ENCODE measurements at places on chromosomes 12 and 14. TPM values are rescaled to one million over a fixed set of nuclear protein-coding genes. Genes with fewer than 3 reads are reported as not detected.

- no peak for DNase-seq
Measured at GRCh38 chr12:32820376-32820931, 64.8 kb upstream of the YARS2 start.

- DNase-seq: peak; percentile 28
Measured at GRCh38 chr12:15540469-15540872, 218.2 kb downstream of the PTPRO start.

- no peak for DNase-seq
Measured at GRCh38 chr12:17015501-17015900, 409.5 kb upstream of the LMO3 start.

DNA sequence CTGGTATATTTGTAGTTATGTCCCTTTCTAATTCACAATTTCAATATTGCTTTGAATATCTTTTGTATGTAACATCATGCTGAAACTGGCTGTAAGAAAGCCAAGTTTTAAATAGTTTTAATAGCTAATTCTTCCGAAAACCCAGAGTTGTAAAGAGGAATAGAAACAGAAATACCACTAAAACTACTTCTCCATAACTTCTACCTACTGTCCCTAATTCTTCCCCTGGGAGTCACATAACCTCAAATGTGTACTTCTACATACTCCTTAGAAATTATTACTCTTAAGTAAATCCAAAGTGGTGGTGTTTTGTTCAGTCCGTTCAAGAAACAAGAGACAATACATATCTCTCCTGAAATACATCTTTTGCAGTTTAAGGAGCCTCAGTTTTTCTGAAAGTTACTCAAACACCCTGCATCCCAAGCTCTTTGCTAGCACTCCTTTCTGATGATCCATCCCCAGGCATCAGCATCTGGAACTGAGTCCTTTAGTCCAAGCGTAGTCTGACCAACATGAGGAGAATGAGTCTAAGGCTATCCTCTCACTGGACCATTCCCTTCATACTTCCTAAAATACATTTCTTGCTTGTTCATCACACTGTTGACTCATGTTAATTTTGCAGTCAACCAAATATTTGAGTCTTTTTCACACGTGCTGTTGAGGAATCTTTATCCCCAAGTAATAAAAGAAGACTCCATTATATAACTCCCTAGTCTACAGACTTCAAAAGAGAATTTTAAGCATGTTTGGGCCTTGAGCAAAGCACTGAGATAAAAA is 214.3 kb upstream of the NUDT4 start:
- no peak for DNase-seq

GRCh38 chr12:95988506-95989275 is 7.5 kb downstream of the HAL start:
- DNase-seq: no peak

GRCh38 chr14:105161964-105162668 is 6.5 kb downstream of the JAG2 start:
- no peak for DNase-seq

DNA sequence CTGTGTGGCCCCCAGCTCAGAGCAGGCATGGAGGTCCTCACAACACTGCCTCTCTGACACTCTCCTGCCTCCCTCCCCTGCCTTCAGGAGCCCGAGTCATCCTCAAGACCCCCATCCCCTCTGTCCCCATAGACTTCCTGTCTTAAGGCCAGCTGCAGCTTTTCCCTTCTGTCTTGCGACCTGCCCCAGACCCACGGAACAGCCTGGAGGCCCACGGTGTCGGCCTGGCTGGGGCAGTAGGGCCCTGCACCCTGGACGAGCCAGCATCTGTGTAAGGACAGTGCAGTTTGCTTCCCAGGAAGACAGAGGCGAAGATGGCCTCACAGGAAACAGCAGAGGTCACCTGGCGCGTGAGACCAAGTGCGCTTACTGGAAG is 9.7 kb downstream of the TEDC1 start:
- DNase-seq: no peak

DNA sequence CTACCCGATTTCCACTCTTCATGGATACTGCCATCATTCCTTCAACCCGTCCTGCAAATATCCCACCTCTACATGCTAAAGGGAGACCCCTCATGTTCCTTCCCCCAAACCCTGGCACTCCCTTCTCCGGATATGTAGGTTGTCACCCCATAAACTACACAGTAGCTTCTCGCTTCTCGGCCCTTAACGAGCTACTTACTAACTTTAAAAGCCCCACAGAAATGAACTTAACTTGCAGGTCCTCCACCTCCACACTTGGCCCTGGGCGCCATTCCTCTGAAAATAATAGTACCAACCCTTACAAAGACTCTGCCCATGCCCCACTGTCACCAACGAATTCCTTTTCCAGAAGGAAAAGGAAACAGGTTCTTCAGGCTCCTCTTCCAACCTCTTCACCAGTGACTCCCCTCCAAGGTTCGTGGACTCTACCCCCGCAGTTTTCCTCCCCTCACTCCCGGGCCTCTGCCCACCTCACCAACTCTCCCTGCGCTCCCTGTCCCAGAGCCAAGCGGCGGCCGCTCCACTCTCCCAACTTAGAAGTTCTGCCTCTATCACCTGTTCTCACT is 1.2 kb downstream of the SPPL3 start:
- no peak for DNase-seq

DNA sequence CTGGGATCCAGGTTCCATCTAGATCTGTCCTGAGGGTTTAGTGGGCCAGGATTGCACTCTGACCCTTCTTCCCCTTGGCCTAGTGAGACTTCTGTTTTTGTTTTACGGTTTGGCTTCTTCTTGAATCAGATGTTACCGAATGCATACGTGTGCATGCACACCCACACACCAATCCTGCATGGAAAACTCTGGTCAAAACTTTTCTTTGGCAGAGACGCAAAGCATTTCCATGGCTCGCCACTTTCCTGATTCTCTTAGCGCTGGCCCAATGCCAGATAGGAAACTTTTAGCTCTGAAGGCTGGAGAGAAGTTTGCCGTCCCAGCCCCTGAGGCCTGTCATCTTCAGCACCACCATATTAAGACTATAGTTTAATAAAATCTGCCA is 67.4 kb upstream of the ACTN1 start:
- DNase-seq: no peak

- DNase-seq: peak; percentile 92
Measured at GRCh38 chr12:131860472-131861260, 32.5 kb downstream of the MMP17 start.

GRCh38 chr12:112386726-112387125 is 4.5 kb upstream of the HECTD4 start:
- no peak for DNase-seq

- no peak for DNase-seq
Measured at GRCh38 chr12:31369712-31370521, 44.0 kb upstream of the SINHCAF start.

DNA sequence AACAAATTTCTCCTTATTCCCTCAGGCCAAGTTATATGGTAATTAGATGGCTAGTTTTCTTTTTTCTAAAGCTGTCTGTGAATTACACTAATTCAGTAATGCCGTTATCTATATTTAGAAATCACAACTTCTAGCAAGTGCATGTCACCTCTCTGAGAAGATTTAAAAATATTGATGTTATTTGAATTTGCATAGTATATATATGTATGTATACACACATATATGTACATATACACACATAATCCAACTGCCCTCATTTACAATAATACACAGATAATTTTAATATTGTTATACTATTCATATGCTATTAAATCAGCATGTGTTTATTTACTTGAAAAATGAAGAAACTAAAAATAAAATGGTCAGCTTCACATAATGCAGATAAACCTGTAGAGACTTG is 563.9 kb downstream of the SLC16A7 start:
- no peak for DNase-seq

PIWIL1 gene
- total RNA-seq: not detected

MYO1A gene
- total RNA-seq: not detected

KLHDC2 gene
- total RNA-seq: 58.5 TPM

MYF5 gene
- not detected for total RNA-seq

ABCC9 gene
- total RNA-seq: under 0.01 TPM

C12orf50 gene
- total RNA-seq: not detected

ANG gene
- total RNA-seq: 6.3 TPM
